Glutamatergic neuron (in vitro differentiated cells): ENCODE measurements at places on chromosomes 6 and 20.

DNA sequence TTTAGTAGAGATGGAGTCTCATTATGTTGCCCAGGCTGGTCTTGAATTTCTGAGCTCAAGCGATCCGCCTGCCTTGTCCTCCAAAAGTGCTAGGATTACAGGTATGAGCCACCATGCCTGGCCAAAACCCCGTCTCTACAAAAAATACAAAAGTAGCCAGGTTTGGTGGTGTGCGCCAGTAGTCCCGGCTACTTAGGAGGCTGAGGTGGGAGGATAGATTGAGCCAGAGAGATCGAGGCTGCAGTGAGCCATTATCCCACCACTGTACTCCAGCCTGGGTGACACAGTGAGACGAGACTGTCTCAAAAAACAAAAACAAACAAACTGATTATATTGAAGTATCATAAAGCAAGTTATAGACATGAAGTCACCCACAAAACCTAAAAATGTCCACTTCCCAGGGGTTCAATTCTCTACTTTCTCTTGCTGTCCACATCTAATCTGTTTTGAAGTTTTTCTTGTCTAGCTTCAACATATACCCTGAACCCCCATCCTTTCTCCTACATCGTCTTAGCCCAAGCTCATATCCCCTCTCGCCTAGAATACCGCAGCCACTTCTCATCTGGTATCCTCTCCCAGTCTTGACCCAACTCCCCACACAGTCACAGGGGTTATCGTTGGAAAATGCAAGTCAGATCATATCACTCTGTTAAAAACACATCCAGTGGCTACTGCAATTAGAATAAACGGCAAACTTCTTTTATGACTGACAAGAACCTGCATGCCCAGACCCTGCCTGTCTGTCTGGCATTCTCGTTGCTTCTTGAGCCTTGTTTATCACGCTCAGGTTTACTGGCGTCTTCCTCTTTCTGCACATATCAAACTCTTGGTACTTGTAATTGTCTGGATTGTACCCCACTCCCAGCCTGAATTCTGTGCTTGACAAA lies 20.1 kb upstream of the NCOA3 start:
- DNase-seq: no peak

DNA sequence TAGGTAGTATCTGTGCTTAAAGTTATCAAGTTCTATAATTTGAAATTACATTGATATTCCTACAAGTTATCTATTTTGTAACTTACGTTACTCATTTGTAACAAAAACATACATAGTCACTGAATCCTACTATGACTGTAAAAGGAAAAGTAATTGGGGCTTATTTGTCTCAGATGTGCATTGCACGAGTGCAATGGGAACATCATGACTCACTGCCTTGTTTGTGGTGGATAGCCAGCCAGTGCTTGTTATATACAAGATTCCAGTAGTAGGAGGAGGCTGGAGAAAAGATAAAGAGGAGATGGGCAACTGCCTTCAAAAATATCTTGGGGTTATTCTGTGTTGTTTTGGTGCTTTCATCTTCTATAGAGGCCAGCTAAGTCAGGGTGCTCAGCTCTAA lies 164.1 kb downstream of the RNF144B start:
- DNase-seq: no peak

DNA sequence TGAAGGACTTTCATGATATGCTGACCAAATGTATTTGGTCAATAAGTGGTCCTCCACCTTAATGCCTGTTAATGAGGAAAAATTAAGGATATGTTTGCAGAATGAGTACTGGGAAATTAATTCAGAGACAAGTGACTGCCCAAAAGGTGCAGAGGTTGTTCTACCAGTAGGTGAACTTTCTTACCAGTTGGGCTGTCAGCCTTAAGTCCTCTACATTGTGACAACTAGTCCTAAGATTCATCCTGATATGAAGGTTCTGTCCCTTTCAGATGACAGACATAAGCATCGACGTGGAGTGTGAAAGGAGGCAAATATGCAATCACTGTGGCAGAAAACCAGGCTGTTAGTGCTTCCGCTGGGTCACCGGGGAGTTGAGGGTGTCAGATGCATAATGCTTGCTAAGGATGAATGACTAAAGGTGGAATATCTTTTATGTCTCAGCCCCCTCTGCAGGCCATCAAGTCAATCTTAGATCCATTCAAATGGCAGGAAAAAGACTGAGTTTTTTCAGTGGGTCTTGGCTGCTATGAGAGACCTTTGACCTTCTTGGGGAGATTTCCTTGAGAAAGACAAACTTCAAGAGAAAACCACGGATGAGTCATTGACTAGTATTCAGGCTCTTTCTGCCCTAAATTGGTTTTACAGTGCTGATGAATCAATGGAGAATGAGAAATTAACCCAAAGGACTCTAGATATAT lies 226.0 kb downstream of the TPBG start:
- peak; percentile 68 for DNase-seq

GRCh38 chr6:168240160-168240559 lies 79.4 kb downstream of the DACT2 start:
- no peak for DNase-seq

DNA sequence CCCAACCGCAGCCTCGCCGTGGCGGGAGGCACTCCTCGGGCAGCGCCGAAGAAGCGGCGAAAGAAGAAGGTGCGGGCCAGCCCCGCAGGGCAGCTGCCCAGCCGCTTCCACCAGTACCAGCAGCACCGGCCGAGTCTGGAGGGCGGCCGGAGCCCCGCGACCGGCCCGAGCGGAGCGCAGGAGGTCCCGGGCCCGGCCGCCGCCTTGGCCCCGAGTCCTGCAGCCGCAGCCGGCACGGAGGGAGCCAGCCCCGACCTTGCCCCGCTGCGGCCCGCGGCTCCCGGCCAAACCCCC lies 525 bp downstream of the PNRC1 start:
- no peak for DNase-seq
